ENCODE measurements at places on chromosomes 12 and 14.

- DNase-seq: no peak
Measured at GRCh38 chr14:80845856-80846255, 95.7 kb downstream of the CEP128 start.

GRCh38 chr14:65366802-65367565 is 45.5 kb upstream of the FUT8 start:
- DNase-seq: no peak

- no peak for DNase-seq
Measured at GRCh38 chr12:123119808-123120207, 31.1 kb downstream of the PITPNM2 start.

- no peak for DNase-seq
Measured at GRCh38 chr14:85572845-85573244, 42.9 kb downstream of the FLRT2 start.

DNA sequence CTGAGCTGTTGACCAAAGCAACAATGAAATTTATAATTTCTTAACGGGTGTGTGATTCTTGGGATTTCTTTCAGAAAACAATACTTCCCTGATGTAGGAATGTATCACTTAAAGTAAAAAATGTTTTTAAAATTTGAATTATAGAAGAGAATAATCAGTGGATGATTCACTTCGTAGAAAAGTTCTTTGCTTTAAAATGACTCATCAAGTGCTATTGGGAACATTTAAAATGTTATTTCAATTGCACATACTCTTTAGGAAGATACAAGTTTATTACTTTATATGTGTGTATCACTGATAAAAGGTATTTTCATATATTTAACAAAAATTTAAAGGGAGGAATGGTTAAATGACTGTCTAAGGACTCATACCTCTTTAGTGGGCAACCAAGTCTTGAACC is 155.3 kb downstream of the PDE3A start:
- DNase-seq: no peak

GRCh38 chr14:81669308-81669707 is 135.7 kb upstream of the SEL1L start:
- no peak for DNase-seq

DNA sequence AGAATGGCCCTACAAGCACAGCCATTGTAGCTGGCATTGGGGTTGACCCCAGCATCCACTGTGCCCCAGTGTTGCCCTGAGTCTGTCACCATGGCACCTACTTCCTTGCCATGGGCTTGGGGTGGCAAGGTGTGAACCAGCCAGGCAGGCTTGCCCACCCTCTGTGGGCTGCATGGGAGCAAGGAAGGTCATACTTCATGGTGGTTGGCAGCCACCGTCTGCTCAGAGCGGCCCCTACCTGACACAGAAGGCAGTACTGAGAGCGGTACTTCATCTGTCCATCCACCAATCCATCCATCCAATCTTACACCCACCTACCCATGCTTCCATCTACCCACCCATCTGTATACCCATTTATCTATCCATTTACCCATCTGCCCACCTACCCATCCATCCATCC is 160.1 kb downstream of the KIF26A start:
- DNase-seq: no peak

DNA sequence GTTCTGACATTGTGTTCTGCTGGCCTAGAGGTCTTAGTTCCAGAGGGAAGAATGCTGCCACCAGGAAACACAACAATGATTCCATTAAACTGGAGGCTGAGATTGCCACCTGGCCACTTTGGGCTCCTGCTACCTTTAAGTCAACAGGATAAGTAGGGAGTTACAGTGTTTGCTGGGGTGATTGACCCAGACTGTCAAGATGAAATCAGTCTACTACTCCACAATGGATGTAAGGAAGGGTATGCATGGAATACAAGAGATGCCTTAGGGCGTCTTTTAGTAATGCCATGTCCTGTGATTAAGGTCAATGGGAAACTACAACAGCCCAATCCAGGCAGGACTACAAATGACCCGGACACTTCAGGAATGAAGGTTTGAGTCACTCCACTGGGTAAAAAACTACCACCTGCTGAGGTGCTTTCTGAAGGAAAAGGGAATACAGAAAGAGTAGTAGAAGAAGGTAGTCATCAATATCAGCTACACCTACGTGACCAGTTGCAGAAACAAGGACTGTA is 852.6 kb downstream of the LRFN5 start:
- no peak for DNase-seq

DNA sequence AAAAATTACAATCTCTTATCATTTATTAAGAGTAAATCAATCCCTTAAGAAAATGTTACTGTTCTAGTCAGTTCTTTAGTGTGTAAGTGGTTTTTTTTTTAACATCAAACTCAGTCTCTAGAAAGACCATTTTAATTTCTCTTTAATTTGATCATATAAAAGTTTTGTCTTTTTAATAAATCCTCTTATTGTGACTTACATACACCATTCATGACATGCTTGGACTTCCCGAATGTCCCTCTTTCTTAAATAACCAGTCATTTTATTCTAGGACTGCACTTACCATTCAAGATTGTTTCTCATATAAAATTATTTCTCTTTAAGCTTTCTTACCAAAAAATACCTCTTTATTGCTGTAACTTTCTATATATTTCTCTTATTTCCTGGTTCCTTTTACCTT is 60.8 kb upstream of the EVL start:
- no peak for DNase-seq

DNA sequence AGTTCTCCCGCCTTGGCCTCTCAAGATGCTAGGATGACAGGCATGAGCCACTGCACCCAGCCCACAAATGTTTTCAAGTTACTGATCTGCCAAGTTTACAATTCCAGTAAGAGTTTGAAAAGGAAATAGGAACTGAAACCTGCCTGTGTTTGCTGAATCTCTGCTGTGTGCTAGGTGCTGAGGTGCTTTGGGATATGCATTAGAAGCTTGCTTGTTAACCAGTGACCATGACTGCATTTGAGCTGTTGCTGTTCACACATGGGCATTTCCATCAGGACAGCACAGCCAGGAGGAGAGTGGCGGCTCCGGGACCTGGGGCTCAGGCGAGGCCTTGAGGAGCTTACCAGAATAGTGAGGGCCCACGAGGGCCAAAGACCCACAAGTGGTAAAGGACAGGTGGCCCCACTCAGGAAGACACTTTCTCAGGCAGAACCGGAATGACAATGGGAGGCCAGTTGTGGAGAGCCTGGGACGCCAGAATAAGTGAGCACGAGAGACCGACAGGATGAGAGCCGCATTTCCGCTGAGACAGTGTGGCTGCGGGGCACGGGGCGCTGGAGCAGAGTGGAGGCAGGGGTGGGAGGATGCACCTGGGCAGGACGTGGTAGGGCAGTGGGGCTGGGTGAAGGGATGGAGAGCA is 54.5 kb upstream of the MMP17 start:
- no peak for DNase-seq

DNA sequence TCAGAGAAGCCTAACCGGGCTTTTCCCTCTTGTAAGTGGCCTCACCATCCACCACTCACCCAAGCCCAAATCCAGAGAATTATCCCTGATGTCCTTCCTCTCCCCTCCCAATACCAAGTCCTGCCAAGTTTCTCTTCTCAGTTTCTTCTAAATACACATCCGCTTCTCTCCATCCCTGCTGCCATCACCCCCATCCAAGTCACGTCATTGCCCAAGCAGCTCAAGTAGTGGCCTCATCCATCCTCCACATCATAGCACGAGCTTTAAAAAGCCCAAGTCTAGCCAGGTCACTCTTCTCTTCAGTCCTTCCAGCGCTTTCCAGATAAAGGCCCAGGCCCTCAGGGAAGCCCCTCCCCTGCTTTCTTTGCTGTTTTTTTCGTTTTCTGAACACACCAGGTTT is 25.4 kb downstream of the IL31 start:
- no peak for DNase-seq

DNA sequence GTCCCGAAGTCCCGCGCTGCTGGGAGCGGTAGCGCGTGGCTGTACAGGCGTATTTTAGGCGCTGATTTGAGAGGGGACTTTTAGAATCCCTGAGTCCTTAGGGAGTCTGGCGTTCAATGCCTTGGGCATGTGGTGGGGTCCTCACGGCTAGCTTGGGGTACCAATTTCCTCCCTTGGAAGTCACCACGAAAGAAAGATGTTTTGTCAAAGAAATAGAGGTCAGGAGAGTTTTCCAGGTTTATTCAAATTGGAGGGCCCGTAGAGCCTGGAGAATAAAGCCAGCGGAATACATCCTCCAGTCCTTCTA is 63.9 kb downstream of the KLHL28 start:
- no peak for DNase-seq

DNA sequence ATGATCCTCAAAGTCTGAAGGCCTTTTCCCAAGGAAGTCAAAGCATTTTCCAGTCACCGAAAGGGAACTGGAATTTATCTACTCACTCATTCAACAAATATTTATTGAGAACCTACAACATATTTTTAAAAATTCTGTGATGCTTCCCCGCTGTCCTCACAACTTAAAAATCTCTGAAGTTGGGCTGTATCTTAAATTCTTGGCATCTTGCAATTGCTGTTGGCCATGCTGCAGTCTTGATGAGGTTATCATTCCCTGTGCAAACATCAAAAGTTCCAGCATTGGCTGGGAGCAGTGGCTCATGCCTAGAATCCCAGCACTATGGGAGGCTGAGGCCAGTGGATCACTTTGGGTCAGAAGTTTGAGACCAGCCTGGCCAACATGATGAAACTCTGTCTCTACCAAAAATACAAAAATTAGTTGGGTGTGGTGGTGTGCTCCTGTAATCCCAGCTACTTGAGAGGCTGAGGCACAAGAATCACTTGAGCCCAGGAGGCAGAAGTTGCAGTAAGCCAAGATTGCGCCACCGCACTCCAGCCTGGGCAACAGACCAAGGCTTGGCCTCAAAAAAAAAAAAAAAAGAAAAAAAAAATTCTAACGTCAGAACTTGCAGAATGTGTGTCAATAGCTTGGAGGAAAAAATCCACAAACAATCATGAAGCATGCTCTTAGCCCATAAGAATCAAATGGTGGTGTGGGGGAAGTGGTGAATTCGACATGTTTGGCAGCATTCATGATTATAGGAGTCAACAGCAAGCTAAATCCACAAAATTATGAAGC is 34.9 kb downstream of the CCDC177 start:
- DNase-seq: no peak

DNA sequence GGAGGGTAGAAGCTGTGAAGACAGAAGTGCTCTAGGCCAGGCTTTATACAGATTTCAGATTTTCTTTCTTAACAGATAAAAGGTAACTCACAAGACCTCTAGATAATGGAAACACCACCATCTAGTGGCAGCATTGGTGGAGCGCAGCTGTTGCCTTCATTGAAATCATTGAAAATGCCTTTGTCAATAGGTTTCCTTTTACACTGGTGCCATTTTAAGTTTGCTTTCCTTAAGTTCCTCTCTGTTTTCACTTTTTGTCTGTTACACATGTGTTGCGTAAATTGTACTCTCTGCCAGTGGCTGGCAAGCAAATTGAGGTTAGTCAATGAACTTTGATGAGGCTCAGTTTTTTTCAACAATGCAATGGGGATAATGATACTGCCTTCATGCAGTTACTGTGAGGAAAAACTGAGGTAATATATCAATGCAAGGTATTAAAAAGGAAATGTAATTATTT is 31.1 kb downstream of the ALDH1L2 start:
- DNase-seq: peak; percentile 62

DNA sequence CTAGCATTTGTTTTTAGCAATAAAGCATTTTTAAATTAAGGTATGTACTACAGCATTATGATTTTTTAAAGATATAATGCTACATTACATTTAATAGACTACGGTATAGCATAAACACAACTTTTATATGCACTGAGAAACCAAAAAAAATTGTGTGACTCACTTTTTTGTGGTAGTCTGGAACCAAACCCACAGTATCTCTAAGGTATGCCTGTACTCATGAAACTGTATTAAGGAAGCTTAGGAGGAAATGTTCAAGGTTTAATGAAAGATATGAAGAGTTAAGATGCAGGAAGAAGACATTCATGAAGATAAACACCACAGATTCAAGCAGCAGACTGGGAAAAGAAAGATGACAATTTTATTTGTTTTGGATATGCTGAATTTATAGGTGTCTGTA is 51.7 kb downstream of the PPP1R12A start:
- no peak for DNase-seq

GRCh38 chr12:19689801-19690472 is 250.6 kb downstream of the AEBP2 start:
- no peak for DNase-seq

DNA sequence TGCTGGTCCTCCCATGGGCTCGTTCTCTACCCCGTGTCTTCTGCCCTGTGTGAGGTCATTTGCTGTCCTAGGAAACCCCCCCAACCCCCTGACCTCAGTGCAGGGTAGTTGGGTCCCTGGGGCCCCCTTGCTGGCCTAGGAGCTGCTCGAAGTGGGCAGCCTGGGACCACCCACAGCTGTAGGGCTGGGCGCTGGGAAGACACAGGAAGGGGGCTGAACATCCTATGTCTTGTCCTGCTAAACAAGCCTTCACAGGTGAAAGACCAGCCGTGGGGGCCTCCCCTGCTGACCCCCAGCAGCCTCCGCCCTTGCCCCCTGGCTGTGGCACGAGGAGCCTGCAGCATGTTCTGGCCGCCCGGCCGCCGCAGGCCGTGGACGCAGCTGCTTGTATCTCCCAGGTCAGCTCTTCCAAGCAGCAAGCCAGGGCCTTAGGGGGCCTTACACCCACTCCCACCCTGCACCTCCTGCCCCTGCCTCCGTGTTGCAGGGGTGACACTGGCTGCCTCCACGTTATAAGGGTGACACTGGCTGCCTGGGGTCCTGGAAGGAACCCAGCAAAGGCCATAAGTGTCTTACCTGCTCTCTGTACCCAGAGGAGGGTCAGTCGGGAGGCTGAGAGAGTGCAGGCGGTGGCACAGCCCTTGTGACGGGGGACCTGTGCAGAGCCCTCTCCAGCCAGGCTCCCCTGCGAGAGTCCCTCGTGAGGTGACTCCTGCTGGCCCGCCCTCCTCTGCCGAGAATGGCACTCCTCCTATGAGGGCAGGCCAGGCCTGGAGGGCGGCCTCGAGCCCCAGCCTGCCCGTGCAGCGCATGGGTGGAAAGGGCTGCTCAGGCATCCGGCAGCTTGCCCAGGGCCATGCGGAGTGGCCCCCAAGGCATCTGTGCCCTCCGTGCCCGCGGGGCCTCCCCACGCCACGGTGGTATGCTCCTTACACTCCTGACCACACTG is 11.5 kb upstream of the TEX22 start:
- no peak for DNase-seq

DNA sequence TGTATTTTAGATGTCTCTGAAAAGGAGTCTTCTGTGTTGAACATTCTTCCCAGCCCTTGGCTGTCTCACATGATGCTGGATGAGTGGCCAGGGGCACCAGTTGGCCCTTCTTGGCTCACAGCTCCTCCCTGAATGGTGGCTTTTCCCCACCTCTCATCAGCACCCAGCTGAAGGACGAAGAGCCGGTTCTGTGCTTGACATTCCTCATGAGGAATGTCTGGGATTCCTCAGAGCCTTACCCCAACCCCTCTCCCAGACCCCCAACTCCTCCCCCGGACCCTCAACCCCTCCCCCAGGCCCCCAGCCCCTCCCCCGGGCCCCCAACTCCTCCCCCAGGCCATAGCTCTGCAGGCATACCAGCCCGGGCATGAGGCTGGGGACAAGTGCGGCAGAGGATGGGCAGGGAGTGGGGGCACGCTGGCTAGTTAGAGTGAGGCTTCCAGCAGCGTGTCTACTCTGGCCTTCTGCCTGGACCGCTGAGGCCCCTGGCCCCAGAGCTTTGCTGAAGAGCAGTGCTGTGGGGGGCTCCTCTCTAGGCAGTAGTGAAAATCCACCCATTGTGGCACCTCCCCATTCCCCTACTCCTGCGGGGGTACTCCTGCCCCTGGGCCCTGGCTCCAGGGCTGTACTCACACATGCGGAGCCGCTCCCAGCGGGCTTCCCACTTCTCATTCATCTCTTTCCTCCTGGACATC is 64.3 kb downstream of the PLEKHG3 start:
- DNase-seq: no peak

GRCh38 chr12:116146386-116146785 is 131.1 kb downstream of the MED13L start:
- DNase-seq: no peak

- no peak for DNase-seq
Measured at GRCh38 chr14:31529053-31529452, 32.2 kb upstream of the NUBPL start.

Data from activated effector memory CD4-positive, alpha-beta T cell treated with Interleukin-2 at 50 U/mL for 16 hours (primary cell).